ENCODE measurements at places on chromosomes 1 and 21.

GRCh38 chr1:181459067-181459466 lies 24.2 kb upstream of the CACNA1E start:
- DNase-seq: no peak

DNA sequence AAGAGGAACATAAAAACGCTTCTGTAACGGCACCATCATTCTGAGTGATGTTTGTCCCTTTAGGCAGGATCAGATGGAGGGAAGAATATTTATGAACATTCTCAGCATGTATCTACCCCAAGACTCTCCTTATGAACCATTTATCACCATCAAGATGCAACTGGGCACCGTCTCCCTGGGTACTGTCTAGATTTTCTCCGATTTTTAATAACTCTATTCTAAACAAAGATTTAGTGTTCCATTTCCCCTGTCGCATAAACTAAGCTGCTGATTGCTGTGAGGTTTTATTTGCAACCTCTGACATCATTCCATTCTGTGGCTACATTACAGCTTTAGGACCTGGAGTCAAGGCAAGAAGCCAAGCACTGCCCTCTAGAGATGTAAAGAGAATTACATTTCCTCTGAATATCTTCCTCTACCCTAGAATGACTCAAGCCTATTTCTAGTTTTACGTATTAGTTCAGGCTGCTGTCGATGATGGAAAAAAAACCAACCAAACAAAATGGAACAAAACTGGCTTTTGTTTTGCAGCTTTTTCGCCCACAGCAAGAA lies 130.1 kb upstream of the MAP1LC3C start:
- no peak for DNase-seq

- no peak for DNase-seq
Observed at GRCh38 chr1:39391691-39392679, 99.5 kb upstream of the BMP8A start.

GRCh38 chr1:186722711-186723309 lies 42.6 kb upstream of the PTGS2 start:
- DNase-seq: no peak

GRCh38 chr1:44539991-44540730 lies 134.1 kb downstream of the TMEM53 start:
- no peak for DNase-seq

GRCh38 chr1:202176949-202177927 lies 16.4 kb upstream of the LGR6 start:
- no peak for DNase-seq

GRCh38 chr1:171740987-171741871 lies 636 bp downstream of the VAMP4 start:
- DNase-seq: no peak

DNA sequence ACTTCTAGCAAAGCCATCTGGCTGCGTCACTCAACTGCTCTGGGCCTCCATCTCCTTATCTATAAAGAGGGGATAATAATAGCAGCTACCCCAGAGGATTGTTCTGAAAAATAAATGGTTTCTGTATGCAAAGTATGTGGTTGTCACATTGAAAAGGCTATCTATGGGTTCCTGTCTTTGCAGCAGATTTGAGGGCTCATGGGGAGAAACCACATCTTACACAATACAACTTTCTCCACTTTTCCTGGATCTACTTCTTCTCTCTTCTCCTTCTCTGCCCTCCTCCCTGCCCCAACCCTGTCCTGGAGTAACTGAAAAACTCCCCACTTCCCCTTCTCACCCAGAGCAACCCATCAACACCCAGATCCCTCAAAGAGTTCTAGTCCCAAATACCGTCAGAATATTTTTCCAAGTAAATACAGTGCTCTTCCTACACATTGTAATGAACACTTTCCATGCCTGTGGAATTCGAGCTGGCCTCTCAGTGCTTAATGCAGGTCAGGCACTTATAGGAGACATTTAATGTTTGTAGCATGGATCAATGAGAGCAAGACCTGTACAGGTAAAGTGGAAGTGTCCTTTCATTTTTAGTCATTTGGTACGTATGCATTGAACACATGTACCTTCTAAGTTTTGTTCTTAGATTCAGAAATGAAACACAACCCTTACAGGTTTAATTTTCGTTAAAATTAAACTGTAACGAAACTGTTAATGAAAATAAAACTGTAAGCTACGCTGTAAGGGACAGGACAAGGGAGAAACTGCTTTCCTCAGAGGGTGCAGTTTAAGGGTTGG lies 131.9 kb downstream of the AK5 start:
- DNase-seq: no peak

GRCh38 chr1:231215681-231216385 lies 25.2 kb upstream of the GNPAT start:
- no peak for DNase-seq

- DNase-seq: no peak
Observed at GRCh38 chr1:7956218-7957032, 5.1 kb upstream of the PARK7 start.

GRCh38 chr1:50108497-50109059 lies at the start of gene ELAVL4:
Gene ELAVL4, plus strand, starts transcription at chr1:50108920. Its CDS starts 270 bp downstream, at chr1:50109190.
- DNase-seq: no peak

DNA sequence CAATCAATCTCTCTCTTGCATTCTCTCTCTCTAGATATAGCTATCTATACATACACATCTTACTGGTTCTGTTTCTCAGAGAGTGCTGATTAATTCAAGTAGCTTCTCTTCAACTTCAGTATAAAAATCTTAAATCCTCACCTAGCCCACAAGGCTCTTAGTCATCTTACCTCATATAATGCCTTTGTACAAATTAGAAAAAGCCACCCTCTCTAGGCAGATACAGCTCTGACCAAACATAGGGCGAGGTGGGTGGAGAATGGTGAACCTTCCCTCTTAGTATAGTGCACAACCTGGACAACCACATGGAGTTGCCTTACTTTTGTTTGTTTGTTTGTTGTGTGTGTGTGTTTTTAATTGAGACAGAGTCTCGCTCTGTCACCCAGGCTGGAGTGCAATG lies 5.1 kb upstream of the INAVA start:
- no peak for DNase-seq

- DNase-seq: no peak
Observed at GRCh38 chr1:234954613-234955012, 174.0 kb downstream of the TOMM20 start.

DNA sequence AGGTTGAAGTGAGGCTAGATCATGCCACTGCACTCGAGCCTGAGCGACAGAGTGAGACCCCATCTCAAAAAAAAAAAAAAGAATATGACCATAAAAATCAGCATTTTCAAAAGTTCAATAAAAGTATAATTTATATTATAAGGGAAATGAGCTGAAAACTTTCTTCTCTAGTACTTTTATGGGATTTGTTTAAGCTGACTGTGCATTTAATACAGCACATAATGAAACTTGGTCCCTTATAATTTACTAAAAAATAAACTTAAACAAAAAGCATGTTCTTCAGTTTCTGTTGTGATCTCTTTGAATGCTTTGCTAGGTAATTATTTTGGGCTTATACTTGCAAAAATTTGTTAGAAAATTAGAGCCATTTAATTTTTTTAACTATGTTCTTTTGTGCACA lies 77.8 kb downstream of the NCAM2 start:
- no peak for DNase-seq

DNA sequence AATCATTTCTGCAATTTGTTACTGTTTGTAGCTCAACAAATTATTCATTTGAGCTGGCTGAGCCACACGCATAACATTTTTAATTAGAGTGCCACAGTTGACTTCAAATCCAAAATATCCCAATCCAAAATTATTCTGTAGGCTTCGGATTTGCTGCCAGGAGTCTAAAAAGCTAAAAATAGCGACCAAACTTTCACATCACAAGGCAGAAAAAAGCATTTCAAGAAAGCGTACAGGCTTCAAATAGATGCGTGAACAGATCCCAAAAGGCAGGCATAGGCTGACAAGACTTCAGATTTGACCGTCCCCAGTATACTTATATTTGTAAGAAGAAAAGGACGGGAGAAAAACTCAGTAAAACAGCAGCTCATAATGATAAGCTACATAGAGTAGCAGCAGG lies 24.3 kb upstream of the TIAM1 start:
- DNase-seq: no peak

GRCh38 chr1:214727274-214727673 lies 124.3 kb downstream of the CENPF start:
- no peak for DNase-seq

GRCh38 chr21:35348686-35349085 lies 299.6 kb upstream of the RUNX1 start:
- DNase-seq: no peak

GRCh38 chr1:110606657-110607535 lies 738 bp upstream of the KCNA2 start:
- no peak for DNase-seq

DNA sequence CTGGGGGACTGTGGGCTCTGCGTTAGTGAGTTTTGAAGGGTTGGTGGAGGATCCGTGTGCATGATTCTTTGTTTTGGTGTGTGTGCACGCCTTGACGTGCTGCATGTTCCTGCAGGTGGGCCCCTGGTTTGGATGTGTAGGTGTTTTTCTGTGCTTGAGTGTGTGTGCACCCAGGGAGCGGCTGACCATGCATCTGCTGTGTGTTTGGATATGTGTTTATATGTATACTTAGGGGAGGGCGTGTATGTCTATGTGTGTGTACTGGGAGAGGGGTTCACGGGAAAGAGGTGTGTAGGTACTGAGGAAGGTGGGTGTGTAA lies 1.1 kb downstream of the VANGL2 start:
- DNase-seq: no peak

GRCh38 chr1:204617256-204618147 lies 68.0 kb downstream of the LRRN2 start:
- DNase-seq: peak; percentile 39

DNA sequence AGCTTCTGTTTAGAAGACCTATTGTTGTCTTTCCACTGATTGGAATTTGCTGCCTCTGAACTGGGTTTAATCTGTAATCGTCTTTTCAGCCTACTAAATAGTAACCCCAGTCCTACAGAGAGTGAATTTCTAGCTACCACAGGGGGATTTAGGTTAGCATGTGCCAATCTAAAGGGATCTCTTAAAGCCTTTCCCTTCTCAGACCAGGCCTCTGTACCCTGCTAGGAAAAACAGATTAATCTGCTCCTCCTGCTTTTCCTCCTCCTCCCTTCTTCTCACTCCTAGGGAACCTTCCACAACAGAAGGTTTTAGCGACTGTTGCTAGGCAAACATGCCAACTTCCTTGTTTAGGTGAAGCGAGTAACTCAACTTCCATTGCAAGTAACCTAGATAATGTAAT lies 1.3 kb upstream of the RC3H1 start:
- no peak for DNase-seq

DNA sequence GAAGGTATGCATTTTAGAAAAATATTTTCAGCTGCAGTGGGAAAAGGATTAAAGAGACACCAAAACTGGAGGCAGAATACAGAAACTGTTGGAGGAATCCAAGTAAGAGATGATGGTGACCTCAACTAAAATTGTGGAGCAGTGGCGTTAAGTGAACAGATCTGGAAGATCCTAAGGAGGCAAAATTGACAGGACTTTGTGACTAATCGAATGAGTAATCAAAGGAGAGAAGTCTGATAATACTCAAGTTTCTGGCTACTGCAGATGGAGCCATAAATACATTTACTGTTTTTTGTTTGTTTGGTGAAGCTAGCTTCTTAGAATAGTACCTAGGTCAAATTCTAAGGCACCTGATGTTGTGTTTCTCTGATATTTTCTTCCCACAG lies 3.1 kb downstream of the CTBS start:
- no peak for DNase-seq

GRCh38 chr1:53871773-53872484 lies 17.7 kb downstream of the YIPF1 start:
- DNase-seq: no peak

DNA sequence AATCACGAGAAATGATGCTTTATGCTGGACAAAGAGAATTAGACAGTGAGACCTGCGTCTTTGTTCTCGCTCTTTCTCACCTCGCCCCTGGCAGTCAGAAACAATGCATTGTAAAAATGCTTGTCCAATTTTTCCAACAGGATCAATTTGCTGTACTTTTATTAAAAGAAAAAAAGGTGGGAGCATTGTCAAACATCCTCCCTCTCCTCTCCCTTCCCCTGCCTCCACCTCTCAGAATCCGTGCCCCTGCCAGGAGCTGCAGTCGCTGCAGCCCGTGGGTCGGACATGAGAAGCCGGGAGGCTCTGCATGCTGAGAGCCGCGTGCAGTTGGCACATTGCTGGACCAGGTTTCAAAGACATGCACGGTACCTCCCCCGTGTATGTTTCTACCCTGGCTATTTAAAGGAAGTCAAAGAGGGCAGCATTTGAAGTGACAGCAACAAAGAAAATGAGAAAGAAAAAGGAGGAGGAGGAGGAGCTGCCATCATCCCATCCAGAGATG lies 161.0 kb upstream of the KAZN start:
- DNase-seq: no peak

- DNase-seq: no peak
Observed at GRCh38 chr1:184806296-184806721, 51.7 kb upstream of the EDEM3 start.

- no peak for DNase-seq
Observed at GRCh38 chr1:92488832-92489231, 2.1 kb upstream of the GFI1 start.

GRCh38 chr21:35974775-35975174 lies 85.6 kb downstream of the SETD4 start:
- DNase-seq: no peak

DNA sequence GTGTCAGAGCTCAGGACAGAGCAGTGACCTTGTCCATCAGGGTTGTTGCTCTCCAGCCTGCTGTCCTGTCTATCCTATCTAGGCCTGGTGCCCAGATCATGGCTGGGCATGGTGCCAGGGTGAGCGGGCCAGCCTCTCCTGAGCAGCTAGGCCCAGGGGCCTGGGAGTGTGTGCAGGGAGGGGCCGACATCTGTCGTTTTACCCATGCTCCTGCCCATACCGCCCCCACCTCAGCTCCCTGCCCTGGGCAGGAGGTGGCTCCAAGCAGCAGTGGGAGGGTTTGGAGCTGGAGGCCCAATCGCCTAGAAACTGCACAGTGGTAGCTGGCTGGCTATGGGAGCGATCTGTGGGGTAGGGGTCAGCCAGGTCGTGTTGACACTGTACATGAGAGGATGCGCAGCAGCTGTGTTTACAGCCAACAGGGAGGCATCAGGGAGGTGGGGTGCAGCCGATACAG lies 6.5 kb downstream of the INSRR start:
- DNase-seq: peak; percentile 77

- DNase-seq: no peak
Observed at GRCh38 chr1:50930965-50931737, 28.9 kb downstream of the FAF1 start.

- DNase-seq: no peak
Observed at GRCh38 chr1:63523738-63524137, 413 bp downstream of the EFCAB7 start.

Data from breast epithelium (tissue), 4 donors.